ENCODE measurements at places on chromosomes 16 and 17.

GRCh38 chr17:8843344-8843743 lies 24.1 kb downstream of the PIK3R6 start:
- DNase-seq = no peak

DNA sequence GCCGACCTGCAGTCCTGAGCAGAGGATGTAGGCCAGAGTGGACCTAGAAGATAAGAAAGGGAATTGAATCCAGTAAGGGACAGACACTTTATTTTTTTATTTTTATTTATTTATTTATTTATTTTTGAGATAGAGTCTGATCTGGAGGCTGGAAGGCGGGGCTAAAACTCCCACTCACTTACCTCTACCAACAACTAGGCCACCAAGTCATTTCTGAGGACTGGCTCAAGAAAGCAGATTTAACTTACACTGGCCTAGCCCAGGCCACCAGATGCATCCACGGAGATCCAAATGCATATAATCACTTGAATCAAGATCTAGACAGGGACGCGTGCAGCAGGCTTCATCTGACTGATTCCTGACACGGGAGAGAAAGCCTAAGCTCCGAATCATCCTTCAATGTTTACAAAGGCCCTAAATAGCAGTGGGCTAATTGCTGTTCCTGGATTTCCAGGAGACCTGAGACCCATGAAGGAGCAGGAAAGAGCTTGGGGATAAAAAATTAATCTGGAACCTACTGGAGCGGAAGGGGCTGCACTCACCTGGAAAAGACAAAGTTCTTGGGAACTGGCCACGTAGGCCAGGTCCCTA lies 1.1 kb upstream of the ALOX12 start:
- DNase-seq = no peak

- no peak for DNase-seq
Observed at GRCh38 chr17:72972263-72972951, 120.1 kb downstream of the SLC39A11 start.

DNA sequence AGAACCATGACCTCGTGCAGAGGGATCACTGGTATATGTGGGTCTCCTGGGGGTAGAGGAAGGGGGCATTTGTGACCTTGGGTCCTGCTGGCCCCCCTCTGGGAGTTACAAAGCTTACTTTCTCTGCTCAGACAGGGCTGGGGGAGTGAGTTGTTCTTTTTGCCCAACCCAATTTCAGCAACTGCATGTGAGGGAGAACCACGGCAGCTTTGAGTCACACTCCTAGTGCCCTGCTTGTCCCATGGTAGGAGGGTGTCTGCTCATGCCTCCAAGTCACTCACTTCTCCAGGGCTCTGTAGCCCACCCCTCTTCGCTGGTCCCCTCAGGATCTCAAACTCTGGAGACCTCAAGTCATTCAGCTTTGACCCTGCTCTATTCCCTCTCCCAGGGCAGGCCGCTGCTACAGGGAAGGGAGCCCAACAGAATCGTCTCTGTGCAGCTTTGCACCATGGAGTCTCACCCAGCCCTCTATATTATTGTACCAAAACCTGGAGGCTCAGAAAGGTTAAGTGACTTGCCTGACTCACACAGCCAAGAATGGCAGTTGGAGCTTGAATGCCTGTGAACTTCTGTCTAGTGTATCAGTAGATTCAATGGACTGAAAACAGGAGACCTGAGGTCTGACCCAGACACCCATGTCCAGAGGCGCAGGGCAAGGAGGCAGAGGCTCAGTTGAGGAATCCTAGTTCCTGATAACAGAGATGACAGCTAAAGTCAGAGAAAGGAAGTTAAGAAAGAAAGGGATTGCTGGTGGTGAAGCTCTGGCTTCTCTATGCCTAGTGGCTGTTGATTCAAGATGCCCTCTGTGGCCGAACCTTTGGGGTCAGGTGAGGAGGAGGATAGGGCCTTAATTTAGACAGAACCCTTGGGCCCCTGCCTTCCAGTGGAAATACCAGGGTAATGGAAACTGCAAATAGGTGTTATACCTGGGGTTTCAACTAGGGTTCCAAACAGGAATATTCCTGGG lies 14.6 kb upstream of the ETV4 start:
- no peak for DNase-seq

- DNase-seq = no peak
Observed at GRCh38 chr16:72371307-72372086, 199.5 kb upstream of the PMFBP1 start.

DNA sequence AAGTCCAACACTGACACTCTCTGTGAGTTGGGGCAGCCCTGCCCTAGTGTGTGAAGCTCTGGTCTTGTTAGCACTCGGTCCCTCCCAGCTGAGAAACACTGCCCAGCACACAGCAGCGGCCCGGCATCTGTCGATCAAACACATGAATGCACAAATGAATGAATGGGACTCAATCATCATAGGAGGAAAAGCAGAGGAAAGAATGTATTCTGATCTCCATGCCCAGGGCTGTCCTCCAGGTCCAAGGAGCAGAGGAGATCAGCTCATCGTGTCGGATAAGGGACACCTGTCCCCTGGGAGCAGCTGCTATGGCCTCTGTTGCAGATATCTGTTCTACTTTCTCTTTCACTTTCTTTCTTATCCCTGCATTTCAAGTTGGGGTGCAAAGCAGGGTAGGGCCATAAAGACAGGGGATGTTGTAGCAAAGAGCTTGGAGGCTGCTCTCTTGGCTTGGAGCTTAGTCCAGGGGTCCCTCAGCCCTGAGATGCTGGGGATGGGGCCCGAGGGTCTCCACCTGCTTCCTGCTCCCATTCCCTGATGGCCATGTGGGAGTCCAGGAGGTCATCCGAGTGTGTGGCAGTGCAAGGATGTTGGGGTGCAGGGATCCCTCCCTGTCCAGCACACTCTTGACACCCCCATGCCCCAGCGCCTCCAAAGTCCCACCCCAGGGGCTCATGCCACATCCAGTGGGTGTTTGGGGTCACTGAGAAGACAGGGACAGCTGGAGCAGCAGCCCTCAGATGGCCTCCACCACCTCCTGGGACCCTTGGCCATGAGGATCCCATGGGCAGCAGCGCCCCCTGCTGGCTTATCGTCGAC lies 88.2 kb downstream of the IRF8 start:
- DNase-seq = peak; percentile 27

DNA sequence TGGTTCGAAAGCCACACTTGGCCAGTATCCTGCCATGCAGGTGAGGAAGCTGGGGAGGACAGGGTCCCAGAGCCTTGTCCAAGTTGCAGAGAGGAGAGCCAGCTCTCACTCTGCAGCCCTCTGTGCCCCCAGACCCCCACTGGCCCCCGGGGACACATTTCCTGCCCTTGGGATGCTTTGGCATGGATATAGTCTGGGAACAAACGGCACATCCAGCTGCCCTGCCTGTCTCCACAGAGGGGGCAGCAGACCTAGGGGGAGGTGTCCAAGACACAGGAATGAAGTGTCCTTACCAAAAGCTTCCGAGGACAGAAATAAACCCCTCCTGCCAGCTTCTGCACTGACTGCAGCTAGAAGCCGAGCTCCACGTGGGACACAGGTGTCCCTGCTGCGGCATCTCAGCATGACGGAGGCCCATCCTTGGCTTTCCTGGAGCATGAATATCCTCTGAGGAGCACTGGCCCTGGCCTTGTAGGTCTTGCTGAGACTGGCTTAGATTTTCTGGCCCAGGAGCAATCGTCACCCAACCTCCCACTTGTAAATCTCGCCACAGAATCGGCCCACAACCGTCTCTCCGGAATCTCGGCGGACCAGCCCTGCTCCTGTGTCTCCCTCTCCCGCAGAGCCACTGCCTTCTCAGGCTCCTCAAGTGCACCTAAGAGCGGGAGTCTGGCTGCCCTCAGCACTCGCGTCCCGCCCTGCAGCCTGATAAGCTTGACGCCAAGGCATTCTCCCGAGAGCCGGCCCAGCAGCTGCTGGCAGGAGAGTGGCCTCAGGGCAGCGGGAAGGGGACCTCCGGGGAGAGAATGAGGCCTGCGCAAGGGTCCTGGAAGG lies 1.1 kb upstream of the CAPN15 start:
- DNase-seq = no peak

DNA sequence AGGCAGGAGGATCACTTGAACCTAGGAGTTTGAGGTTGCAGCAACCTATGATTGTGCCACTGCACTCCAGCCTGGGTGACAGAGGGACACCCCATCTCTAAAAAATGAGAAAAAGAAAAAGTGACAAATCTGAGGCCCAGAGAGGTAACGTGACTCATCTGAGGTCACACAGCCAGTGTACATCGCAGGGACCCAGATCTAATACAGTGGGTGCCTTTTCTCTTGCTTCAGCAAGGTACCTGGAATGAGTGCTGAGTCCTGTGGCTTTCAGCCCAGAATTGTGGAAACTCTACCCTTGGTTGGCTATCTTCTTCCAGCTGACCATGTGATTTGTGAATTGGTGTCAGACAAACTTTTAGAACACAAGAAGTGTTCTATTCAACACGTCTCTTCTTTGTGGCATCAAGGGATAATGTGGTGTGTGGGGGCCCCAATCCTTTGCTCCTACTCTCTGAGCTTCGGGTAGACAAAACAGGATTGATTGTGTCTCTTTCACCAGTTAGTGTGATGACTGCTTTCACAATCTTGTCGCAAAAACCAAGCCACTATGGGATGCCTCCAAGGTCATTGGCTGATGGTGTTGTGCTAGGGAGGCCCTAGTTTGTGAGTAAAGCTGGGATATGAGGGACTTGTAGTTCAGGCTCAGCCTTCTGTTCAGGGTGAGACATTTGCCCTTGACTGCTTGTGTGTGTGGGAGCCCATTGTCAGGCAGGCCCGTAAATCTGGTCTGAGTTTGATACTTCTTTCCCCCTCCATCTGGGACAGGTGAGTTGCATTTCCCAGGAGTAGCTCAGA lies 71.0 kb downstream of the MSI2 start:
- DNase-seq = no peak

- no peak for DNase-seq
Observed at GRCh38 chr16:77406680-77407079, 28.2 kb downstream of the ADAMTS18 start.

GRCh38 chr16:11145819-11146211 lies 110.2 kb downstream of the SOCS1 start:
- DNase-seq = no peak

- no peak for DNase-seq
Observed at GRCh38 chr17:59814685-59815084, 78.1 kb downstream of the TUBD1 start.

GRCh38 chr16:57041182-57042156 lies 50.9 kb upstream of the CPNE2 start:
- peak; percentile 62 for DNase-seq

- DNase-seq = no peak
Observed at GRCh38 chr17:41489531-41489930, at the start of gene KRT36. KRT36 (minus strand) TSS chr17:41489910; CDS start chr17:41489864, 46 bp downstream.

DNA sequence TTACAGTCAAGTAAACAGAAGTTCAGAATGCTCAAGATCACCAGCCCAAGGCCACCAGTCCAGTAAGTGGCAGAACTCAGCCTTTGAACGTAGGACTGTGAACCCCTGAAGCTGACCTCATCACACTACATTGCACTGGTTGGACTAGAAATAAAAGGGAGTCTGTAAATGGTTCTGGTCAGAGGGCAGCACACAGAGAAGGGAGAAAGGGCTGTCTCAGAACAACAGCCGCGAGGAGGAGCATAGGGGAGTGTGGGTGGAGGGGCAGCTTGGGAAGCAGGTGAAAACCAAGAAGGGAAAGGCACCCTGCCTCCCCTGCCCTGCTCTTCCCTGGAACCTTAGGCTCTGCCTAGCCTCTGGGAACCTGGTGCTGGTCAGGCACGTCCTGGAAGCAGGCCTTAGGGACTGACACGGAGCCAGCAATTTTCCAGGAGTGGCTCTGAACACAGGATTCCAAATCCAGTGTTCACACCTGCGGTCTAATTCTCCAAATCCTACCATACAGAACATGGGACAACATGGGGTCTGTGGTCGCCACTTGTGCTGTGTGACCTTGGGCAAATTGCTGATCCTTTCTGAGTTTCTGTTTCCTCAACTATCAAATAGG lies 7.0 kb downstream of the PDILT start:
- DNase-seq = no peak

GRCh38 chr16:12375046-12375740 lies 398.7 kb downstream of the SNX29 start:
- DNase-seq = no peak

- no peak for DNase-seq
Observed at GRCh38 chr17:4436846-4437245, 3.1 kb downstream of the SPNS3 start.

- no peak for DNase-seq
Observed at GRCh38 chr16:48366165-48367093, 18.8 kb downstream of the SIAH1 start.

GRCh38 chr17:81558115-81558468 lies 5.9 kb upstream of the FAAP100 start:
- no peak for DNase-seq

GRCh38 chr17:44967026-44967906 lies 837 bp downstream of the C1QL1 start:
- DNase-seq = no peak

- DNase-seq = no peak
Observed at GRCh38 chr17:2940352-2940751, 123.1 kb downstream of the OR1D5 start.

- DNase-seq = no peak
Observed at GRCh38 chr16:48911700-48912099, 301.7 kb upstream of the N4BP1 start.
